Activated CD8-positive, alpha-beta T cell treated with anti-CD3 and anti-CD28 coated beads for 36 hours (primary cell): ENCODE measurements at places on chromosomes 11 and 22. TPM values are rescaled to one million over a fixed set of nuclear protein-coding genes. Genes with fewer than 3 reads are reported as not detected.

DNA sequence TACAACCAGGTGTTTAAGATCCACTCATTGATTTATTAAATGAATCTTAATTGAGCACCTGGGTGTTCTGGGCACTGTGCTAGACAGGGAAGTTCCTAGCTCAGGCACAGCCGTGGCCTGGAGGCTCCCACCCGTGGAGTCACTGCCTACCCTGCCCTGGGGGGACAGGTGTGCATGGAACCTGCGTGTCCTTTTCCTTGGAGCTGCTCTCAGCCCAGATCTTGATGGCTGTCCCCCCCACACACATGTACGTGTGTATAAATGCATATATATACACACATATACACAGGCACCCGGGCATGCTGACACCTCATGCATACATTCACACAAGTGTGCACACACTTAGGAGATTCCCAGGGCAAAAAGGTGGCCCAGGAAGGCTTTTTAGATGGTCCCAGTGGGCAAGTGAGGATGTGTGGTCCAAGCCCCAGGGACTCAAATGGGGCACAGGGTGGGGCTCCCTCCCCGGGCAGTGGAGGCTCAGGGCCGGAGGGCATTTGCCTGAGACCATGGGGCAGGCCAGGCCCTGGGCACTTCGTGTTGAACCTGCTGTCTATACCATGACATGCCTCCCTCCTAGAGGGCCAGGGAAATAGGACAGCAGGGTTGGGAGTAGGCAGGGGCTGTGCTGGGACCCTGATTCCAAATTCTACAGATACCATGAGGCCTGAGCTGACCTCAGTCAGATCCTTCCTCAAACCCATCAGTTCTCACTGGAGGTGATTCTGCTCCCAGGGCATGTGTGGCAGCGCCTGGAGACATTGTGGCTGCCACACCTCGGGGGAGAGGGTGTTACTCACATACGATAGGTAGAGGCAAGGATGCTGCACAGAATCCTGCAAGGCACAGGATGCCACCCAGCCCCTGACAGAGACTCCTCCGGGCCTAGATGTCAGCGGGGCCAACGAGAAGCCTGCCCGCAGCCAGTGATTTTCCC, 77.8 kb downstream of the BCR start:
- H3K4me1 ChIP-seq = peaks cover 14% of the 10 kb centered on the region
- no peak overlapping the region for H3K4me3 ChIP-seq
- H3K27me3 ChIP-seq = no peaks in the 10 kb centered on the region
- no peak for DNase-seq

DNA sequence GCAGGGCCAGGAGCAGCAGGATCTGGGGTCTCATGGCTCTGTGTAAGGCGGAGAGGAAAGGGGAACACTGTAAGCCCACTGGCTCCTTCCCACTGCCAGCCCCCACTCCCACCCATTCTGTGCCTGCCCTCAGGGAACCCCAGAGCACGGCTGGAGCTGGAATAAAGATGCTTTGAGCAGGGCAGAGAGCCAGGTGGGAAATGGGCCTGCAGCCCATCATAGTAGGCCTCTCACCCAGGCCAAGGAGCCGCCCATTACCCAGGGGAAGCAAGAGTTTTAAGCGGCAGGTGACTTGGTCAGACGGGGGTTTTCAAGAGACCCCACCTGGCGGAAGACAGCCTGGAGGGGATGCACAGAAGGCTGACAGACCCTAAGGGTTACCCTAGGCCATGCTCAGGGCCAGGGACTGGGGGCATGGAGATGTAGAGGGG, 4.6 kb downstream of the LRRC32 start:
- peak overlapping the region; percentile 68 for H3K27ac ChIP-seq
- H3K4me3 ChIP-seq = no peak overlapping the region
- no peak for DNase-seq
- H3K36me3 ChIP-seq = peaks cover 8% of the 10 kb centered on the region

DNA sequence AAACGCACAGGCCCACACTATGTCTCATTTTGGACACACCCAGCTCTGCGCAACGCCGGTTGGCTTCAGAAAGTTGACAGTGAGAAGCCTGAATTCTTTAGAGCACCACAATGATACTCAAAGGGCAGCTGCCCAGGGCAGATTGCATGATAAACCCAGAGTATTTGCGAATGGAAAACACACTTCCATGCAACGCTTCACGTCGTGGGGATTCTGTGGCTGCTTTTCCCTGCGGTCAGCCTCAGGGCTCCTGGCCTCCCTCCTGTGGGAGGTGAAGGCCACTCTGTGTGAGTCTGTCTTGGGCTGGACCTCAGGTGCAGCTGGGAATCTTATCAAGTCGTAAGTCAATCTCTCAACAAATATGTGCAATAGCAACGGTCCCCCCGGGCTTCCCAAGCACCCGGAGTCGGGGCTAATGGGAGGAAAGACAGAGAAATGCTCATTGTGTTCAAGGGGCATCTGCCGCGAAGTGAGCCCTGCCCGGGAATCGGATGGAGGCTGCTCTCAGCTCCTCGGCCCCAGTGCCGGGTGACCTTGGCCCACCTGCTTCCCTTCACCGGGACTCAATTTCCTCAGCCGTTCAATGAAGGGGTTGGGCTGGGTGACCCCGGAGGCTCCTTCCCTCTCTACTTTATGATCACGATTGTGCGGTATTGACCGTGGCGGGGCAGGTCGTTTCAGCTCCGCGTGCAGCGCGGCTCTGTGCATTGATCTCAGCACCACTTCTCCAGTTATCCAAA, 623.6 kb downstream of the BRD1 start:
- H3K27me3 ChIP-seq = no peaks in the 10 kb centered on the region
- no peaks in the 10 kb centered on the region for H3K36me3 ChIP-seq
- no peaks in the 10 kb centered on the region for H3K4me1 ChIP-seq
- no peak for DNase-seq
- H3K4me3 ChIP-seq = no peak overlapping the region

- peak overlapping the region; percentile 23 for H3K27ac ChIP-seq
- H3K27me3 ChIP-seq = no peaks in the 10 kb centered on the region
- H3K4me1 ChIP-seq = peaks cover 41% of the 10 kb centered on the region
- H3K4me3 ChIP-seq = no peak overlapping the region
- no peaks in the 10 kb centered on the region for H3K36me3 ChIP-seq
Measured at GRCh38 chr11:75263944-75264349, 23.4 kb downstream of the TPBGL start.

Gene SRRD
- total RNA-seq = 26.3 TPM

Gene DRD4
- total RNA-seq = 0.88 TPM

Gene CCDC188
- not detected for total RNA-seq

Gene FTH1
- 700 TPM for total RNA-seq
